ENCODE measurements at places on chromosomes 5 and 9.
A peak's percentile ranks its signal among the peaks of the same experiment; 100 is the strongest.

GRCh38 chr5:139787568-139788293 is 7.9 kb upstream of the PSD2 start:
- peak; percentile 94 for DNase-seq

DNA sequence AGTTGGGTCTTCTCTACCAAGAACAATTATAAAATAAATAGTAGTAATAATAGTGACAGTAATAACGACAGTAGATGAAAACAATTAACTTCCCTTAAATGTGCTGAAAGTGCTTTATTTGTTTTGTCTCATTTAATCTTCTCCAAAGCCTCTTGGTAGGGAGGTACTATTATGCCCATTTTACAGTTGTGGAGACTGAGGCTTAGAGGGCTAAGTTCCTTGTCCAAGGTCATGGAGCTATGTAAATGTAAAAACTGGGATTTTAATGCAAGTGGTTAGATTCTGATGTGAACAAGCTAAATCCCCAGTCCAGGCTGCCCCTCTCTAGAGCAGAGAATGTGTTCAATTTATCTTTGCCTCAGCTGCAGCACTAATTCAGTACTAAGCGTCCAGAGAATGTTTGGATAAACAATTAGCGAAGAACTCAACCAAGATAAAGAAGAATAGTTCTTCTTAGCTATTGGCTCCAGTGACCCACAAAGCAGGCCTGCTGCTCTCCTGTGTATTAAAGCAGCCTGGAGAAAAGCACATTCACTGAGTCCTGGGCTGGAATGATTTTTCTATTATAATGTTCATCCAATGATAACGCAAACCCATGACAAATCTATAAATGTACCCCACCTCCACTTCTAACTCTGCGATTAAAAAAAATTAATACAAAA is 68.8 kb downstream of the NPR3 start:
- no peak for DNase-seq

- peak; percentile 59 for DNase-seq
Measured at GRCh38 chr9:97853844-97854695, 1.0 kb downstream of the FOXE1 start.

DNA sequence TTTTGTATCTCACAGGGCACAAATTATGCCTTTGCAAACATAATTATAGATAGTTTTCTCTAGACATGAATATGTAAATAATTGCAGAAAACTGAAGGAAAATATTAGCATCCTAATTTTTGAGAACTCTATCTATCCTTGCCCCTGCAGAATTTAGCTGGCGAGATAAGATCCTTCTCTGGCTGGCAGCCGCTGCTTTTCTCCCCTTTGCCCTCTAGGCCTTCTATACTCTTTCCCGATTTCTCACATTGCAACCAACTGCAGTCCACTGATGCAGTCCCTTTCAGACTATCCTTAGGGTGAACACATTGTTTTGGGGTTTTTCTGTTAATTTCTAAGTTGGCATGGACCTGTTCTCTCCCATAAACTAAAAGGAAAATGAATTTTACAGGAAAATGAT is 91.3 kb downstream of the CD180 start:
- no peak for DNase-seq

DNA sequence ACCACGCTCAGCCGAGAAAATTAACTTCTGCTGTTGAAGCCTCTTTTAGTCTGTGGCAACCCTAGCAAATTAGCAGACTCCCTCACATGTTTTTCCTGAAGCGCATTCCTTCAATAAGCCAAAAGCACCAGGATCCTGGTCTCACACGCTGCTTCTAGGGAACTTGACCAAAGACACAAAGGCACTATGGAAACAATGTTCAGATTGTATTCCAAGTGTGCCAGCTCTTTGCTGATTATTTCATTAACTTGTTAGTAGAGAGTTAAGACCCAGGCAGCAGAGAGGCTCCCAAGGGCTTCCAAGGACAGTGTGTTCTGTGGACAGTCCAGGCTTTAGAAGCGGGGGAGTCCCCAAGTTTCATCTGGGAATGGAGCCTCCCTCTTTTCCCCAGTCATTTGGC is 94.4 kb upstream of the BASP1 start:
- no peak for DNase-seq

- DNase-seq: no peak
Measured at GRCh38 chr5:138018849-138019248, 14.0 kb downstream of the FAM13B start.

DNA sequence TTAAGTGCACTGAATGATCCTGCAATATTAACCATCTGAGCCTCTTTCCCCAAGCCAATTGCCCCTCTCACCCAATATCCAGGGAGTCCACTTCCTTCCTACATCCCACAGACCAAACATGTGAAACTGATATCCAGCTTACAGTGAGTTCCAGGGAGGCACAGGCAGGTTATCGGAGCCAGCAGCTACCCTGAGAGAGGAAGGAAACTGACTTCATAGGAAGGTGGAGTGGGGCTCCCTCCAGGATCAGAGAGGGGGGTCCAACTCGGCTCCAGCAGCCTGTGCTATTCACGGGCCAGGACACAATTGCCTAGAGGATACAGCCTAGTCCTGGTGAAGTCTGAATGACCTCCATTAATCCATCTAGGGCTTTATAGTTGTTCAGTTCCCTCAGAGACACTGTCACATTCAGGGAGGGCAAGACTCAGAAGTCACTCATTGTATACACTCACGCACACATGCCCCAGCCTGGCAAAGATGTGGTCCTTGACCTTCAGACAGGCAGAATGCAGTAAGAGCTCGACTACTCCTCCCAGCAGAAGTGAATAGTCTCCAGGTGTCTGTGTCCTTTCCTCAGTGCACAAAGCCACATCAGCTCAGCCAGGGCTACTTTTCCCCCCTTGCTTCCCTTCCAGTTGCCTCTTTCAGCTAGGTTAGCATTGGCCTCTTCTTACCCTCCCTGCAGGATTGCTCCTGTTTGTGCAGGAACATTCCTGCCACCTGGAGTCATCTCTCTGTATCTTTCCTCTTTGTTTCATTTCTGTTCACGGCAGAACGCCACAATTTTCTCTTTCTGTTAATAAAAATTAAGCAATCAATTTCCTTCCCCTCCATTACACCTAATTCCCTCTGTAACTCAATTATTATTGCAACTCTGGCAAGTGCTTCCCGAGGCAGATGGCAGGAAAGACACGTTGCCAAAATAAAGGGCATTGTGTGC is 501.7 kb downstream of the ARHGEF28 start:
- DNase-seq: no peak

Measured in stimulated activated CD4-positive, alpha-beta T cell treated with anti-CD3 and anti-CD28 coated beads, Interleukin-12 subunit alpha, Interleukin-12 subunit beta, amount 100 ng/mL, for 48 hours (primary cell).